ENCODE measurements at places on chromosomes 1 and 21.

- no peak for DNase-seq
Observed at GRCh38 chr1:202268817-202269216, 72.9 kb downstream of the UBE2T start.

GRCh38 chr1:232600424-232601258 lies 29.3 kb downstream of the SIPA1L2 start:
- DNase-seq = no peak

- peak; percentile 12 for DNase-seq
Observed at GRCh38 chr1:31105646-31106045, 40.1 kb upstream of the PUM1 start.

- no peak for DNase-seq
Observed at GRCh38 chr1:55316947-55317662, 101.9 kb upstream of the USP24 start.

- DNase-seq = no peak
Observed at GRCh38 chr1:55190109-55190508, 25.1 kb downstream of the USP24 start.

- no peak for DNase-seq
Observed at GRCh38 chr1:48200166-48200900, 22.2 kb upstream of the SLC5A9 start.

GRCh38 chr1:166870584-166870983 lies 5.5 kb downstream of the TADA1 start:
- DNase-seq = no peak

DNA sequence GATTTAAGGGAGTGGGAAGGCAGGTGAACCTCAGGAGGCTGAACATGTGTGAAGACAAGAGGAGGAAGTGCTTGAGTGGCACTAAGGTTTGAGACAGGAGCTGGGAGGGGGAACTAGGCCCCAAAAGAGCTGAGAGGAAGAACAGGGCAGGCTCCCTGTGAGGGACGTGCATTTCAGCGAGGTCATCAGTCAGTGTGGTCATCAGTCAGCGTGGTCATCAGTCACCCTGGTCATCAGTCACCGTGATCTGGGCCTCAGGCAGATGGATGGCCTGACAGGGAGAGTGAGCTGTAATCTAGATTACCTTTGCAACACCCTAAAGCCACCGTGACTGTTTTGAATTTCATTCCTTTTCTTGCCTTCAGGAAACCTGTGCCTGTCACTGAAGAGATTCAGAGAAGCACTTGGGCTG lies 29.1 kb downstream of the VTCN1 start:
- DNase-seq = no peak

DNA sequence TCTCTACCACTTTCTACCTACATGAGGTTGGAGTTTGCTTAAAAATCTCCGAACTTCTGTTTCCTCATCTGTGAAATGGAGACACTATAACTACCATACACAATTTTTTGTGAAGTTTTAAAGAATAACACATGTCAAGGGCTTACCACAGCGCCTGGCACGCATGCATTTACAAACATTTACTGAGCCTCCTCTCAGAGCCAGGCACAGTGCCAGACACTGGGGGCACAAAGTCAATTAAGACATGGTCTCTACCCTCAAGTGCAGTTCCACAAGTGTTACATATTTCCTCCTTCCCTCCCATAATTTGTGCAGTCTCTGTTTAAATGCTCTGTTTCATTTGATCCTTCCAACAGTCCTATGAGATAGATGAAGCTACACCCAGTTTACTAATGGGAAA lies 356.4 kb upstream of the ESRRG start:
- no peak for DNase-seq

DNA sequence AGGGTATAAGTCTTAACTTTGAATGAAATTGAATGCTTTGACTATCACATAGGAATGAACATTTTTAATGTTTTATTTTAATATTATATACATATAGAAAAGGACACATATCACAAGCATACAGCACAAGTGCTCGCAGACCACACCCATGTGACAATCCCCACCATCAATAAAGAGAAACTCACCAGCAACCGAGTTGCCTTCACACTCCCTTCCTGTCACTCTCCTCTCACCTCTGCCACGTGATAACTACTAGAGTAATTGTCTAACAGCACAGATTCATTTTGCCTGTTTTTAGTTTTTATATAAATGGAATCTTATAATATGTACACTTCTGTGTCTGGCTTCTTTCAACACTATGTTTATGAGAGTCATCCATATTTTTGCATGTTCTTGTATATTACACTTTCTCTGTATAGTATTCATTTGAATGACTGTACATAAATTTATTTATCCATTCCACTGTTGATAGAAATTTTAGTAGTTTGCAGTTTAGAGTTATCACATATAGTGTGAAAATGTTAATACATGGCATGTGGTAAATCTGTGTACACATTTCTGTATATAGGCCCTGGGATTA lies 304.9 kb upstream of the DUSP10 start:
- no peak for DNase-seq

GRCh38 chr1:26953374-26953773 lies 6.9 kb downstream of the KDF1 start:
- DNase-seq = no peak

- DNase-seq = no peak
Observed at GRCh38 chr1:238674316-238674715, 712.1 kb upstream of the CHRM3 start.

DNA sequence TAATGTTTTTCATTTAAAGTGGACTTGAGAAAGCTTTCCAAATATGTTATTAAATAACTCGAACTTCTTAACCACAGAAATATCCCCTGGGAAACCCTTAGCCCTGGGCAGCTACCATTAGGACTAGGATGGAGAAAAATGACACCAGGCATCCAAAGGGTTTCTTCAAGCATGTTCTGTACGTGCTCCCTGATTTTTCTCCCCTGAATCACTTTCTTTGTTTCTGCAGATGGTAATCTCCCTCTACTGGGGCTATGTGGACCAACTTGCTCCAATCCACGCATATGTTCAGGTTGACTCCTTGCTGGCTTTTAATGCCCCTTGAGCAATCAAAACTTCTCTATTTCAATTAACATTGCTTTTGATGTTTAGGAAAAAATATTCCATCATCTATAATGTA lies 312.7 kb upstream of the C1orf87 start:
- no peak for DNase-seq

GRCh38 chr1:204684571-204685235 lies 835 bp downstream of the LRRN2 start:
- DNase-seq = no peak

DNA sequence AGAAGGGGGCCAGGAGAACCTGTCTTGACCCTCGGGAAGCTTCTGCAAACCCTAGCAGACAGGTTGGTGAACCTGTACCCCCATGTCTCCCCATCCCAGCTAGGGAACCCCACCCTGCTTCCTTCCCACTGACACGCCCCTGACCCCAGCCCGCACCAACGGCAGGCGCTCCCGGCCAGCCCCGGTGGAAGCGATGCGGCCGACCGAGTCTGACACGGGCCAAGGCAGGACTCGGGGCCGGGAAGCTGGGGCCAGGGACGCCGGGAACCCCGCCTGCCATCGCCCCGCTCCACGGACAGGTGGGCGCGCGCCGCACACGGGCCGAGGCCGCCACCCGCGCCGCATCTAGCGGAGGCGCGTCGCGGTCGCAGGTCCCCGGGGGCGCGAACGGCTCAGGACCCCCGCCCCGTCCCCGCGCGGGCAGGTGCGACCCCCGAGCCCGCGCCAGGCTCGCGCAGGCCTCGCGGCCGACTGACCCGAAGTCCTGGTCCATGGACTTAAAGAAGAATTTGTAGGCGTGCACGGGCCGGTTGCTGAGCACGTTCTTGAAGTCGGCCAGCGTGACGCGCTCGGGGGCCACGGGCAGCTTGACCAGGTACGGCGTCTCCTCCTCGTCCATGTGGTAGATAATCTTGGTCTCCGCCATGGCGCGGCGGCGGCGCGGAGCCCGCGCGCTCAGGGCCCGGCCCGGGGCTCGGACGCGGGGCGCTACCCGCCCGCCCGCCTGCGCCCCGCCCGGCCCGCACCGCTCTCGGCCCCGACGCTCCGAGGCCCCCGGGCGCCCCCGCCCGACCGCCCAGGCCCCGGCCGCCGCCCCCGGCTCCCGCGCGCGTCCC lies 580 bp downstream of the DVL1 start:
- DNase-seq = peak; percentile 27

- no peak for DNase-seq
Observed at GRCh38 chr1:160746836-160747500, 7.9 kb downstream of the SLAMF7 start.

- no peak for DNase-seq
Observed at GRCh38 chr1:154996966-154997701, 3.7 kb downstream of the LENEP start.

DNA sequence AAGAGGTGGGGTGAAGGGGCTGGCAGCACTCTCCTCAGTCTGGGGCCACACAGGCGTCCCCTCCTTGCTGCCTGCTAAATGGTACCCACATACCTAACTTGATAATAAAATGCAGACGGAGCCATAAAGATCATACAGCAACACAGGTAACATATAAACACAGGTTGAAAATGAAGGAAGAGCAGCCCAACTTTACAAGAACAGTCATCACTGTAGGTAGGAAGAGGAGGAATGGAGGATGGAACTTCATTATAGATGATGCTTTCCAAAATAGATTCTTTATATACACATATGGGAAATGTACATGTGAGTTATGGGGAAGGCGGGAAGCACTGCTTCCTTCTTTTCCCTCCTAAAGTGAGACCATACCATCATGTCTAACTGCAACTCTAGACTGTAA lies 13.4 kb downstream of the C2CD2 start:
- DNase-seq = no peak

GRCh38 chr1:169707912-169708604 lies 3.4 kb downstream of the SELL start:
- peak; percentile 40 for DNase-seq

DNA sequence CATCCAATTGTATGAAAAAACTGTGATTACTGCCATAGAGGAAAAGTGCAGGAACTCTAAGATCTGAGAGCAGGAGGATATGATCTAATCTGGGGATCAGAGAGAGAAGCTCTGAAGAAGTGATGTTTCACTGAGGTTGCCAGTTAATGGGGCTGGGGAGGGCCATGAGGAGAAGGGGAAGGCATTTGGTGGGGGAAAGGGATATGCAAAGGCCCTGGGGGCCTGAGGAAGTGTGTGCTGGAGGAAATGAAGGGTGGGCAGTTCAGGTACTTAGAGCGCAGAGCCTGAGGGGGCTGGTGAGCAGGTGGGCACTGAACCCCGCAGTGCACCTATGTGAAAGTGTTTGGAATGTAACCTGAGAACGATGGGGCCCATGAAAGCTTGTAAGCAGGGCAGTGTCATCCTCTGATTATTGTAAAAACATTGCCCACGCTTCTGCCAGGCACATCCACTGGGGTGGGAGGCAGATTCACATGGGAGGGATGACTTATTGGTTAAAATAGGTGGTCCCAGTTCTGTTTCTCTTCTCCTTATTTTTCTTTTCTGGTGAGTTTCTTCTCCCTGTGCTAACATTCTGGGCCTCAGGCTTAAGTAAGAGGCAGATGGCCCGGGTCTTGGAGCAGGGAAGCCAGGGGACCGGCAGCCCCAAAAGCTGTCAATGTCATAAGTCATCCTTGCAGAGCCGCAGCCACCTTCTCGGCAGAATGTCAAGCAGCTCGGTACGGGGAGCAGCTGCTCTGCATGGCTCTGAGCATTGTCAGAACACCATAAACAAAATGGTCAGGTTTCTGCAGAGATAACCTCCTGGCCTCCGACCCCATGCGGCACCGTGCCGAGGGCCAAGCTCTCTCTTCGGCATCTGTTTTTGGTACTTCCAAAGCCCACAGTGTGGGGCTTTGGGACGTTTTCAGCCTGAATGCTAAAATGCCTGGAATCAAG lies 492.0 kb upstream of the VAMP3 start:
- DNase-seq = no peak

DNA sequence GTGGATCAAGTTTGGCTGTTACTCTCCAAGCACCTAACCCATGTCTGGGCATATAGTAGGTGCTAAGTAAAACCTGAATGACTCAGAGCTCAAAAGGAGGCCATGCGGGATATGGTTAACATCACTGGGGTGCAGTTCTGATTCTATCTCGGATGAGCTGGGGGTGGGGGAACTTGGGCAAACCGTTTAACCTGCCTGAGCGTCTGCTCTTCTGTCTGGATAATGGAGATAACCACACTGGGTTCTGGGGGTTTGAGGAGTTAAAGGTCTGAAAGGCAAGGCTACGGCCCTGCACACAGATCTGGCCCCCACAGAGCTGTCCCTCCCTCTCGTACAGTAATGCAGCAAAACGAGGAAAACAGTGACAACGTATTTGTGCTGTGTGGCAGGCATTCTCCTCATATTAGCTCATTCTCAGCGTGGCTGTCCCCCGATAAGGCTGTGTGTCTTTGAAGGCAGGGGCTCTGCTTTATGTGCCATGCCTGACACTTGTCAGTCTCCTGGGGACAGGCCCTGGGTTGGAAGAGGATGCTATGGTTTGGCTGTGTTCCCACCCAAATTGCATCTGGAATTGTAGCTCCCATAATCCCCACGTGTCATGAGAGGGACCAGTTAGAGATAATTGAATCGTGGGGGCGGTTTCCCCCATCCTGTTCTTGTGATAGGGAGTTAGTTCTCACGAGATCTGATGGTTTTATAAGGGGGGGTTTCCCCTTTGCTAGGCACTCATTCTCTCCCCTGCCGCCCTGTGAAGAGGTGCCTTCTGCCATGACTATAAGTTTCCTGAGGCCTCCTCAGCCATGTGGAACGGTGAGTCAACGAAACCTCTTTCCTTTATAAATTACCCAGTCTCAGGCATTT lies 6.8 kb upstream of the ALDH4A1 start:
- peak; percentile 45 for DNase-seq

- DNase-seq = no peak
Observed at GRCh38 chr1:180230791-180231505, 884 bp downstream of the LHX4 start.

- DNase-seq = no peak
Observed at GRCh38 chr1:19112891-19113696, 97.0 kb downstream of the UBR4 start.

DNA sequence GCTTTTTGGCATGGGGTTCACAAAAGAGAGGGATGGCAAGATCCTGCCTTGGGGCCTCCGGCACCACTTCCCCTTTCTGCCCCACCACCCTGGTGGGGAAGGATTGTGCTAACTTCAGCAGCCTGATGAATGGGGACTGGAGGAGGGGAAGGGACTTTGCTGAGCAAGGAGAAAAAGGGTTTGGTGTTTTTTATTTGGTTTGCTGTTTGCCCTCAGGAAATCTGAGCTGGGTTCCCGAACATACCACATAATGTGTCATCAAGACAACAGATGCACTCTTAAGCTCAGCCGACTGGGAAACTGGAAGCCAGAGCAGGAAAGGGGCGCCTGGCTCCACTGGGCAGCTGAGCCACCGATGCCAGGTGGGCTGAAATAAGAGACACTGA lies 19.8 kb downstream of the OLFML2B start:
- no peak for DNase-seq

DNA sequence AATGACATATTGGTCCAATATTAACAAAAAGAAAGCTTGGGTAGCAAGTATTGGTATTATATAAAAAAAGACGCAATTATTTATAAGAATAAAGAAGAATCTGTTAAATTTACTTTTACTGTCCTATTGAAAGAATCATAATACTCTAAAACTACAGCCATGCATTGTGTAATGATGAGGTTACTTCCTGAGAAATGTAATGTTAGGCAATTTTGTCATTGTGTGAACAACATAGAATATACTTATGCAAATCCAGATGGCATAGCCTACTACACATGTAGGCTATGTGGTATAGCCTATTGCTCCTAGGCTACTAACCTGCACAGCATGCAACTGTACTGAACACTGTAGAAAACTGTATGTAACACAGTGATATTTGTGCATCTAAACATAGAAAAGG lies 121.2 kb upstream of the PTGFR start:
- no peak for DNase-seq
